CD8-positive, alpha-beta memory T cell (primary cell): ENCODE measurements at places on chromosomes 7 and 10.

- DNase-seq, result no peak
Measured at GRCh38 chr10:53786236-53786900, 1013.8 kb upstream of the MBL2 start.

- DNase-seq, result no peak
Measured at GRCh38 chr10:12906051-12906541, 95.4 kb downstream of the CCDC3 start.

- no peak for DNase-seq
Measured at GRCh38 chr10:127313996-127314700, 117.8 kb upstream of the INSYN2A start.

DNA sequence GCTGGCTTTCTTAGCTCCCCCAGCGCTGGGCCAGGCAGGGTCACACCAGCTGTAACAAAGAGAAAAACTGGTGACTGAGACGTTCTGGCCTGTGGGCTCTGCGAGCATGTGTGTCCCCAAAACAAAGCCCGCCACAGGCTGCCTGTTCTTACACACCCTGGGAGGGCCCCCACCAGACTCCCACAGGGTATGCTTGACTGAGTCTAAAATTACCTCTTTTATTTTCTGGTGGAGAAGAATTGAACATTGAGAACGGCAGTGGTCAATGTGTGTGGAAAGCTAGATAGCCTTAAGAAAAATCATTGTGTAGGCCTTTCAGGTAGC is 808 bp downstream of the C10orf71 start:
- no peak for DNase-seq

DNA sequence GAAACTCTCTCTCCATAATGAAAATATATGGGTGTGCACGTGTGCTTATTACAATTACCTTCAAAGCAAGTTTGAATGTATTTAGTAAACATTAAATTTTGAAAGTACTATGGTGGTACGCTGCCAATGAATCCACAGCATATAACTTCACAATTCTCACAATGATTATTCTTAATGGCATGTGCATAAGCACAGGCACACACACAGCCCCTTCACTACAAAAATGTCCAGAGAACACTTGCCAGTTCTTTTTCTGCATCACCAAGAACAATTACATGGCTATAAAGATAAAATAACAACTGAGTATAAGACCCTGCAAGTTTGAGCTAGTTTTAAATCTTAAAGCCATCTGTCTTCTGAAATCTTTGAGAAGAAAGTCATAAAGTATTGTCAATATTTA is 22.2 kb downstream of the SGCE start:
- no peak for DNase-seq

DNA sequence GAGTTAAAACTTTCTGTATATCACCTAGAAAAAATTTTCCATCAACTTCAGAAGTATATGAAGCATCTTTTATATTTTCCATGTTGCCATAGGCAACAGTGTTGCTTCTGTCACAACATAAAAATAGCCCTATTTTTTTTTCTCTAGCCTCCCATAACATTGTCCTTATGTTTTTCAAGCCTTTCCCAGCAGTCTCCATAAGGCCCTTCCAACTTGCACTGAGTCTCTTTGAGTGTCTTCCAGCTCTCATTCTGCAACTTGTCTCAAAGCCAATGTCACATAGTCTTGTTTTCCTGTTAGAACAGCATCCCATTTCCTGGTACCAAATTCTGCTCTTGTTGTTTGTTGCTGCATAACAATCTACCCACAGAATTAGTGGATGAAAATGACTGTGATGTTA is 1055.5 kb upstream of the GHITM start:
- no peak for DNase-seq

DNA sequence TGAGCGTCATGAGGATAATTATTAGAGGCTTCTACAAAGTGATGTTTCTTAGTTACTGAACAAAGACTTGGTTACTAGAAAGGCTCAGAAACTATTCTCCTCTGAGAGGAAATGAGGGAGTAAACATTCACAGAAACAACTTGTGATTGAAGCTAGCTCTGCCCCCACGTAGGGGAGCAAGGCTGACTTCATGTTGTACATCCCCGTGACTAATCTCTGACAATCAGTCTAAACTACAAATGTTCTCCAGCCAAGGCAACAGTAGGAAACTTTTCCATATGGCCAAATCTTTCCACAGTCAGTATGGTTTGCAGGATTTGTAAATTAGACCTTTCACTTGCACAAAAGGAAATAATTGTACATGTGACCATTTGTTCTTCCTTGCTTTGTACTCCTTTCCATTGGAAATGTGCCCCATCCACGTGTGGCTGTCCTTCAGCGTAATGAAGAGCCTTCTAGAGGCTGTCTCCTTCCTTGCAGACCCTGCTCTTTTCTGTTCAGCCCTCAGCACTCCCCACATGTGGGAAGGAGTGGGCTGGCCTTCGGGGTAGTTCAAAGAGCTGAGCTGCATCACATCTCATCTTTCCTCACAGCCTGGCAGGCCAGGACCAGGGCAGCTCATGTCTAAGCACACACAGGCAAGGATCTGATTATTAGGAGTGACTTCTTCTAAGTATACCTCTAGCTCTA is 93.5 kb downstream of the PCGF5 start:
- no peak for DNase-seq

- no peak for DNase-seq
Measured at GRCh38 chr10:71957546-71958275, 6.5 kb upstream of the CHST3 start.

DNA sequence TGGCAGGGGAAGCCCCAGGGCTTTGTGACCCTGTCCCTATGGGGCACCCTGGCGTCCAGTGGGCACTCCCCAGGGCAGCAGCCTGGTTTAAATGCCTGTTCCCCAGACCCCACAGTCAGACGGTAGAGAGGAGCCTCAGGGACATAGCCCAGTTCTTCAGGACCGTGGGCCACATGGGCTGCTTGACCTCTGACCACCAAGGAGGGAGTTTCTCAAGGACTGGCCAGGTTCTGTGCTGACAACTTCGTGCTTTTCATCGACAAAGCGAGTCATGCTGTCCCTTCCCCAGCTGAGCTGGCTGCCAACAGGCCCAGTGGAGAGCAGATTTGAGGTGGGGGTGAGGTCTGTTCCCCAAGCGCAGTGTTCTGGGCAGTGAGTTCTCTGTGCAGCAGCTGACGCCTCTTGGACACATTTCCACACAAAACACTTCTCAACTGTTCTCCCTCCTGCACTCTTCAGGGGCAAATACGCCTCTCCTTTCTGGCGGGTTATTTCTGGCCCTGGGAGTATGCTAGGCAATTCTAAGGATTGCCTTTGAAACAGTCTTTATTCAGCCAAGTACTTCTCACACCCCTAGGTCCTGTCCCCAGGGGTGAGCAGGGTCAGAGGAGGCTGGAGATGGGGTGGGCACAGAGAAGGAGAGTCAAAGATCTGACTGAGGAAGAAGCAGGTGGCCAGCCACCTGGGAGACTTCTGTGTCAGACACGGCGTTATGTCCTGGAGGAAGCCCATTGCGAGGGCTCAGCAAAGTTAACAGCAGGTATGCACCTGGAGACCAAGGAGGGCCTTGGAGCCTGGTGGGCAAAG is 57.3 kb upstream of the CAMK2B start:
- no peak for DNase-seq

GRCh38 chr10:73591935-73592699 is 975 bp upstream of the USP54 start:
- no peak for DNase-seq

GRCh38 chr7:31096877-31097258 is 44.8 kb downstream of the ADCYAP1R1 start:
- no peak for DNase-seq

- no peak for DNase-seq
Measured at GRCh38 chr7:99639267-99639666, 22.5 kb downstream of the ZSCAN25 start.

DNA sequence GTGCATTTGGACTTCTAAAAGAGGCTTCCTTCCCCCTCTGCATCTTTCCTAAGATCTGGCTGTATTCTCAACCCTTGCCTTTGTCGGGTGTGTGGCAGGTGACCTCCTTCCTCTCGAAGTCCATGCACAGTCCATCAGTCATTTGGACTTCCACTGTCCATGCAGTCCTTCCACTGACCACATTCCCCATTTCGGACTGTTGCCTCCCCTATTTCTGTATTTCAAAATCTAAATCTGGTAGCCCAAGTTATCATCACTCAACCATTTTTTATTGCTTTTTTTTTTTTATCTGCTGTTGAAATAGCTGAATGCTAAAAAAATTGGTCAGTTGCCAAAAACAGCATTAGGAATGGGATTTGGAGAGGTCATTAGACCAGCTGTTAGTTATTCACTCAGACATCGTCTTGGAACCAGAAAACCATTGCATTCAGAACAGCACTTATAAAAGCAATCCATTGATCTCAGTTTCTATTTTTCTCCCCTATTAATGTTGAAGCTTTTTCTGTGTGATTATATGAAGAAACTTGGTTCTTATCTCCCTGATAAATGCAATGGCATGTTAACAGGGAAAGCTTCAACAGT is 575.6 kb downstream of the KIF20B start:
- DNase-seq, result no peak

DNA sequence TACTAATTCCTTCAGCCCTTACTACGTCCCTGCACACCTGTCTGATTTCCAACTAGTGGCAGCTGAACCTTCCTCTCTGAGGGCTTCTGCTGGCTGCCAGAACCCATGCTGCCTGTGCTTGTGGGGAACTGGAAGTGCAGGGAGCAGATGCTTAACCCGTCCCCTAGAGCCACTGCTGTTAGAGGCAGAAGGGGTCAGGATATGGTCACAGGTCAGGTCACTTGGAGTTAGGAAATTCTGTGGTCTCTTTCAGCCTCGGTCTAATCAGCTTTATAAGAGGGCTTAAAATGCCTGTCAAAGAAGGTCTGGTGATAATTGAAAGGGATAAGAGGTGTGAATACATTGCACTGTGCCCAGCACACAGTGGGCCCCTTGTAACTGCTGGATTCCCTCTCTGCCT is 82.0 kb downstream of the PLPP4 start:
- DNase-seq, result no peak

GRCh38 chr10:113961182-113962031 is 82.3 kb upstream of the ADRB1 start:
- peak; percentile 91 for DNase-seq

- no peak for DNase-seq
Measured at GRCh38 chr7:21346297-21346696, 81.6 kb upstream of the SP4 start.

GRCh38 chr10:53645951-53646350 is 873.4 kb upstream of the MBL2 start:
- DNase-seq, result no peak

DNA sequence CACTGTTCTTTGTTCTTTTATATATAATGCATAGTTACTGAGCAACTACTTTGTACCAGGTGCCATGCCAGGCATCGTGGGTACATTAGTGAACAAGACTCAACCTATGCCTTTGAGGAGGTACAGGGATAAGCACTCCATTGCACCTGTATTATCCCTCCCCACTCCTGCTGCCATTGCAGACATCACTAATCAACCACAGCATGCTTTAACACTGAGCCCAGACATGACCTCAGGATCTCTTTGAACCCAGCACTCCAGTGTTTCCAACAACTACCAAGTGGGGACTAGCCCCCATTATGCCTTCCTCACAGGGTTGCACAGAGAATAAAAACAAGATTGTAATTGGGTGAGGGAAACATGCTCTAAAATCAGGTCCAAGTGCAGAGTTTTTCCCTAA is 60.5 kb upstream of the COL13A1 start:
- no peak for DNase-seq

GRCh38 chr7:27097686-27098577 is 2.1 kb upstream of the HOXA1 start:
- no peak for DNase-seq

DNA sequence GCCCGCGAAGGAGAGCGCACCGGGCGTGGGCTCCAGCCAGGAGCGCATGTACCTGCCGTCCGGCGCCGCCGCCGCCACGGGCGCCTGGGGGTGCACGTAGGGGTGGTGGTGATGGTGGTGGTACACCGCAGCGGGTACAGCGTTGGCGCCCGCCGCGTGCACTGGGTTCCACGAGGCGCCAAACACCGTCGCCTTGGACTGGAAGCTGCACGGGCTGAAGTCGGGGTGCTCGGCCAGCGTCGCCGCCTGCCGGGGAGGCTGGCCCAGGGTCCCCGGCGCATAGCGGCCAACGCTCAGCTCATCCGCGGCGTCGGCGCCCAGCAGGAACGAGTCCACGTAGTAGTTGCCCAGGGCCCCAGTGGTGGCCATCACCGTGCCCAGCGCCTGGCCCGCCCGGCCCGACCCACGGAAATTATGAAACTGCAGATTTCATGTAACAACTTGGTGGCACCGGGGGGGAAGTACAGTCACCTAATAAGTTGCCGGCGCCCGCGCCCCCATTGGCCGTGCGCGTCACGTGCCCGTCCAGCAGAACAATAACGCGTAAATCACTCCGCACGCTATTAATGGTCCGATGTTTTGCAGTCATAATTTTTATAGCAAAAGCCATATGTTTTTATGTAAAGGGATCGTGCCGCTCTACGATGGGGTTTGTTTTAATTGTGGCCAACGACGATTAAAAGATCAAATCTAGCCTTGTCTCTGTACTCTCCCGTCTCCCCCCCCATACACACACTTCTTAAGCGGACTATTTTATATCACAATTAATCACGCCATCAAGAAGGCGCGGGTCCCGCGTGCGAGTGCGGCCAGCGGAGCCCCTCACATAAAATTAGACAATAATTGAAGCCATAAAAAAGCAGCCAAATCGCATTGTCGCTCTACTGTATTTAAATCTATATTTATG is at the start of gene HOXA9:
Gene HOXA9 (minus strand): TSS at position 449 of the 907 bp plus-strand sequence. CDS start 80 bp downstream, at position 369.
- DNase-seq, result no peak
